ENCODE measurements at places on chromosomes 4 and X.

- no peak for DNase-seq
These were observed 315.7 kb downstream of the HNRNPD start for GRCh38 chr4:82057990-82058544.

GRCh38 chr4:184849185-184849584 is 23.4 kb upstream of the ACSL1 start:
- peak; percentile 50 for DNase-seq

GRCh38 chr4:69731241-69731640 is 29.2 kb downstream of the SULT1B1 start:
- DNase-seq, result no peak

DNA sequence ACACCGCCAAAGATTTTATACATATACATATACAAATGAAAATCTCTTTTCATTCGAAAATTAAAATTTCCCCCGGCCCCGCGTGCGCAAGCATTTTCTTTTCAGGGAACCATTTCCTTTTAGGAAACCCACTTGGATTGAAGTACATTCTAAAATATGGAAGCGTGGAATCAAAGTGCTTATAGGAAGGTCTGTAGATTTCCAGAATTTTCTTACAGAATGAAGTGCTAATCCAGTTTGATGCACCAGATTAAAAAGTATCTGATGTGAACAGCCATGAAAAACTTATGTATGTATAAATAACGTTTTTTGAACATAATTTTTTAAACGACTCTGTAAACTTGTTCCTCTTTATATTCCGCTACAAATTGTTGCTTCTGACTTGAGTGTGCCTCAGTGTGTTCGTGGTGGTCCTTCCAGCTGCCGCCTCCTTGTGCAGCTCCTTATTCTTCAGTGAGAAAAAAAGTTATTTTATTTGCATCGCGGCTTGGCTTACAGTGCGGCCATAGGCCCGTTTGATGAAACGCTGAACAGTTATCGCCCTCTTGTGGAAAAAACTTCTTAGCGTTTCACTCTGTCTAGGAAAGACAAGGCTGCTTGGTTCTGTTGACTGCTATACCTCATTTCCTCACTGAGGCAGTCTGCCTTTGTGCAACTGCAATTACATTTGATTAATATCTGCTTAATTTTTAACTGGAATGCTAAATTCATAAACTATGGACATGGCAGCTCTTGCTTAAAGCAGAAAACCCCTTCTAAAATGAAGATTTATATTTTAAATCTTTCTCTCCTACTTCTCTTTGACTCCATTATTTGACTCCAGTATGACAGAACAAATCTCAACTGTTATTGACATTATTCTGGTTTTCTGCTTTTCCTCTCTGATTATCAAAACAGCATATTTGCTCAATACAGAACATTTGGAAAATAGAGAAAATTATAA is 4.7 kb upstream of the NKX6-1 start:
- peak; percentile 70 for DNase-seq

DNA sequence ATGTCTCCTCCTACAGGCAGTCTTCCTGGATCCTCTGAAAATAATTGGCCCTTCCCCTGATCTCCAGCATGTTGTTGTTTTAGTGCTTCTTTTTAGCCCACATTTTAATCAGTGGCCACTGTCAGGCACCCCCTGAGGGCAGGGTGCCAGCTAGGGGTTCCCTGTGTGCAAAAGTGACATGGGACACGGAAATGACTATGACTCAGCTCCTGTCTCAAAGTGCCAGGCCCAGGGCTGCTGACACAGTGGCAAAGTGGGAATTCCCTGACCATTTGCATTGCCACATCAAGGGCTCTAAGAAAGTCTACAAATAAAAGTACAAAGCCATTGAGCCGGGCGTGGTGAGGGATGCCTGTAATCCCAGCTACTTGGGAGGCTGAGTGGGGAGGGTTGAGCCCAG is 24.8 kb downstream of the HMX1 start:
- no peak for DNase-seq

DNA sequence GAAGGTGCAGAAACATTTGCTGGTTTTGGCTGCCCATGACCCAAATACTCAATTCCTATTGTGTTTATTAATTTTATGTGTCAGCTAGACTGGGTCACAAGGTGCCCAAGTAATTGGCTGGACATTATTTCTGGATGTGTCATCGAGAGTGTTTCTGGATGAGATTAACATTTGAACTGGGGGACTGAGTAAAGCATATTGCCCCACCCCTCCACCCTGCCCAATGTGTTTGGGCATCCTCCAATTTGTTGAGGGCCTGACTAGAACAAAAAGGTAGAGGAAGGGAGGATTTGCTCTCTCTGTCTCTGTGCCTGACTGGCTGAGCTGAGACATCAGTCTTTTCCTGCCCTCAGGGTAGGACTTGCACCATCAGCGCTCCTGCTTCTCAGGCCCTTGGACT is 29.7 kb upstream of the LCORL start:
- DNase-seq, result no peak

GRCh38 chrX:2710041-2710840 is 19.1 kb downstream of the CD99 start:
- DNase-seq, result peak; percentile 85

DNA sequence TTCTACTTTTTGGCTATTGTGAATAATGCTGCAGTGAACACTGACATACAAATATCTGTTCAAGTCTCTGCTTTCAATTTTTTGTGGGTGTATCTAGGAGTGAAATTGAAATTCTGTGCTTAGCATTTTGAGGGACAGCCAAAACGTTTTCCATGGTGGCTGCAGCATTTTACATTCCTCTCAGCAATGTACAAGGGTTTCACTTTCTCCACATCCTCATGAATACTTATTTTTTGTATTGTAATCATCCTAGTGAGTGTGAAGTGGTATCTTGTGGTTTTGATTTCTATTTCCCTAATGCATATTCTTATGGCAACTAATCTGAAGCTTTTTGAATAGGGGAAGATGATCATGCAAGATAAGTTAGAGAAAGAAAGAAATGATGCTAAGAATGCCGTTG is 40.3 kb downstream of the HSPA4L start:
- no peak for DNase-seq

GRCh38 chrX:38061335-38061734 is 55.0 kb downstream of the SYTL5 start:
- peak; percentile 14 for DNase-seq
